ENCODE measurements at places on chromosomes 3 and 15.

DNA sequence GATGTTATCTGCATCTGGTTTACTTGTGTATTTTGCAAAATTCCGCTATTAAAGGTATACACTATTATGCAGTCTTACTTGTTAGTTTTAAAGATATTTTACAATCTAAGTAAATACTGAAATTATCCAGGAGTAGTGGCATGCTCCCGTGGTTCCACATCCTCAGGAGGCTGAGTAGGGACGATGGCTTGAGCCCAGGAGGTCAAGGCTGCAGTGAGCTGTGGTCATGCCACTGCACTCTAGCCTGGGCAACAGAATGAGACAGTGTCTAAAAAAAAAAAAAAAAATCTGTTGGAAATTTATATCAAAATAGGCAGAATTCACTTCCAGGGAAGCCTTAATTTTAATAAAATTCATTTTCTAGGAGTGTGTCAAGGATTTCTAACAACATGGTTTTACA is 27.7 kb upstream of the HYKK start:
- DNase-seq, result no peak

- no peak for DNase-seq
These were observed 515.6 kb downstream of the SHQ1 start for GRCh38 chr3:72332689-72333088.

- no peak for DNase-seq
These were observed 81.4 kb upstream of the PSMD6 start for GRCh38 chr3:64104691-64105111.

DNA sequence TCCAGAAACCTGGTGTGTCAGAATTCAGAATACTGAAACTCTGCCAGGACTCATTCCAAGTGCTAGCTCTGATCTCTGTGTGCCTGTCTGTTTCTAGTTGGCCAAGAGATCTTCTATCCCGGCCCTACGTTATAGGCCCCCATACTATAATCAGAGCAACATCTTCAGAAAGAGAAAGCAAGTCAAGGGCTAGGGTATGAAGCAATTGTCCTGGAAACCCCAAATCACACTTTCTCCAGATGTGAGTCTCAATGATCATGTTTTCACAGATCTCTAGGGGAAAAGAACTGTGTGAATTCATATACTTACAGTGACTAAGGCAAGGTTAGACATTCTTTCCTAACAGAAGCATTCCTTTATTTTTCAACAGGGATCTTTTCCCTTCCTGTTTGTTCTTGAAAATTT is 309.7 kb downstream of the SLC9A9 start:
- no peak for DNase-seq

DNA sequence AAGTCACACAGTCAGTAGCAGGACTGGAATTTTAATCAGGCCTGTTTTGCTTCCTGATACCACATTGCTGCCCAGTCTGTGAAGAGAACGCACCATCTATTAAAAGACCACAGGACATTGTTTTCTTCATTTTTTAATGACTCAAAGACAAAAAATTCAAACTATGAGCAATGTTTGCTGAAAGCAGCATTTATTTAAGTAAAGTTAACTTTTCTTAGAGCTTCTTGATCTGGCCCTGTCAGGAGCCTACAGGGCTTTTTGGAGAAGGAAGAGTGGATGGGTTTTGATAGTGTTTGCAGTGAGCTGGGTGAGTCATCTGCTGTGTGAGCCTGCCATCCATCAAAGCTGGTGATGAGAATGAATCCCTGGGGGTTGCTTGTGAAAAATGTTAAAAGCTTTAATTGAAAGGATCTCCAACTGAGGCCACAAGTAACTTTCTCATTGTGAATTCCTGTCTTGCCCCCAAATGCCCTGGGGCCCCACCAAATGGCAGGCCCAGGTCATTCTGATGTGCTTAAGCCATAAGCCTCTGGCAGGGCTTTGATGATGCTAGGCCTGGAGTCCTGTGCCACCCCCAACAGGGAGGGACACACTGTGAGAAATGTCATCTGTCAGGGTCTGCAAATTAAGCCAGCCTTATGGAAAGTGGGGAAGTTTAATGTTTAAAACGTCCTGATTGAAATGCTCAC is 136.2 kb upstream of the PFN2 start:
- DNase-seq, result no peak

DNA sequence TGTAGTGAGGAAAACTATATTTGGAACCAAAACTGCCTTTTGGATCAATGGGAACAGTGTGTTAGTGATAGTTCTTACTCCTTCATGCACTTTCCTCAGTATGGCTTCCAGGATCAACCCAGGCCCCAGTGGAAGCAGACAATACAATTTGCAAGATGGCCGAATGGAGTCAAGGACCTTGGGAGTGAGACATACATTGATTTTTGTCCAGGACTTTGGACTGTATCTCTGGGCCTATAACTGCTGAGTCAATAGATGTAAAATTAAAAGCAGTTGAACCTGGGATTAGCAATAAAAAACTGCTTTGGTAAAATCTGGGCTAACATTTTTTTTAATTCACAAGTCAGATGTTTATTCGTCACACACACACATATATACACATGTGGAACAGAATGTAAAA is 1.8 kb downstream of the ARRDC4 start:
- no peak for DNase-seq

GRCh38 chr3:190222916-190223315 is 99.3 kb downstream of the CLDN1 start:
- DNase-seq, result no peak

GRCh38 chr15:60462027-60462426 is 16.9 kb downstream of the ICE2 start:
- DNase-seq, result no peak

DNA sequence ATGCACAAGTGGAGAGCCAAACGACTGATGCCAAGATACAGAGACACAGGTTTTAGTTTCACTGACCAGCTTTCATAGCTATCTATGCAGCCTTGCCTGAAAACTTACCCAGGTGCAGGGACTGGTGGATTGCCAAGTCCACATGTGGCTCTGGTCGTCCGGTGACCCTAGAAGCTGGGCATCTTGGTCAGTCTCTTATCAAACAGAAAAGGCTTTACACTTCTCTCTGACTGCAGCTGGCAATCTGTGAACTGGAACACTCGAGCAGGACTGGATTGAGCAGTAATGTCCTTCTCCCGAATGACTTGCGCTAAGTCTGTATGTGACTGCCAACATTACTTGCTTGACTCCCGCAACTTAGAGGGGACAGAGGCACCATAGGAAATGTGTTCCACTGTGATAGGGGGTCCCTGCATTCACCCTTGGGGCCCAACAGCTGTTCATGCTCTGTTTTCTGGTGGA is 63.0 kb upstream of the SIAH2 start:
- no peak for DNase-seq

GRCh38 chr15:90062023-90062442 is 40.2 kb downstream of the IDH2 start:
- no peak for DNase-seq

- no peak for DNase-seq
These were observed 16.8 kb downstream of the GJD2 start for GRCh38 chr15:34738002-34738401.

DNA sequence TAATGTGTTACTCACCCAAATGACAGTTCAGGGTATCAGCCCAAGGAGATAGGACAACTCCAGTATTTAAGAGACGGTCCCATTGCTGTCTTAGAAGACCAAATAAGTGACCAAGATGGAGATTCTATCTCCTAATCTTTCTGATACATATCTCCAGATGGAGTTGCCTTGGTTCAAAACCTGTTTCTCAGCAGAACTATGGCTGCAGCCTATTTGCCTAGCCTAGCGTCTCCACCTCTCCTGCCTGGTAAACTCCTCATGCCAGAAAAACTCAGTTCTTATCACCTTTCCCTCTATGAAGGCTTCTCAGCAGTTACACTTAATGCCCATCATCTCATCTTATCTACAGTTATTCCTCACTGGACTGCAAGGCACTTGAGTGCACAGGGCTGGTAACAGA is 1.2 kb upstream of the CSPG5 start:
- no peak for DNase-seq

GRCh38 chr3:140942221-140943104 is 827 bp downstream of the SLC25A36 start:
- peak; percentile 76 for DNase-seq

Data from inflammatory macrophage (primary cell).